ENCODE measurements at places on chromosomes 16 and 17.
A peak's percentile ranks its signal among the peaks of the same experiment; 100 is the strongest.

DNA sequence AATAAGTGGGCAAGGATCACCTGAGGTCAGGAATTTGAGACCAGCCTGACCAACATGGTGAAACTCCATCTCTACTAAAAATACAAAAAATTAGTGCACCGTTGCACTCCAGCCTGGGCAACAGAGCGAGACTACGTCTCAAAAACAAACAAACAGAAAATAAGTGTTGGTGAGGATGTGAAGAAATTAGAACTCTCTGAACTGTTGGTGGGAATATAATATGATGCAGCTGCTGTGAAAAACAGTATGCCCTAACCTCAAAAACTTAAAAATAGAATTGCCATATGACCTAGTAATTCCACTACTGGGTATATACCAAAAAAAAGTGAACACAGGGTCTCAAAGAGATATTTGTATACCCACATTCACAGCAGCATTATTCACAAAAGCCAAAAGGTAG, 26.1 kb downstream of the GLG1 start:
- no peak for DNase-seq

GRCh38 chr17:83180264-83180995, 101.0 kb downstream of the METRNL start:
- DNase-seq, result no peak

GRCh38 chr16:82108774-82109173, 61.2 kb downstream of the MPHOSPH6 start:
- no peak for DNase-seq

- no peak for DNase-seq
Observed at GRCh38 chr16:89491238-89491869, 993 bp upstream of the ANKRD11 start.

DNA sequence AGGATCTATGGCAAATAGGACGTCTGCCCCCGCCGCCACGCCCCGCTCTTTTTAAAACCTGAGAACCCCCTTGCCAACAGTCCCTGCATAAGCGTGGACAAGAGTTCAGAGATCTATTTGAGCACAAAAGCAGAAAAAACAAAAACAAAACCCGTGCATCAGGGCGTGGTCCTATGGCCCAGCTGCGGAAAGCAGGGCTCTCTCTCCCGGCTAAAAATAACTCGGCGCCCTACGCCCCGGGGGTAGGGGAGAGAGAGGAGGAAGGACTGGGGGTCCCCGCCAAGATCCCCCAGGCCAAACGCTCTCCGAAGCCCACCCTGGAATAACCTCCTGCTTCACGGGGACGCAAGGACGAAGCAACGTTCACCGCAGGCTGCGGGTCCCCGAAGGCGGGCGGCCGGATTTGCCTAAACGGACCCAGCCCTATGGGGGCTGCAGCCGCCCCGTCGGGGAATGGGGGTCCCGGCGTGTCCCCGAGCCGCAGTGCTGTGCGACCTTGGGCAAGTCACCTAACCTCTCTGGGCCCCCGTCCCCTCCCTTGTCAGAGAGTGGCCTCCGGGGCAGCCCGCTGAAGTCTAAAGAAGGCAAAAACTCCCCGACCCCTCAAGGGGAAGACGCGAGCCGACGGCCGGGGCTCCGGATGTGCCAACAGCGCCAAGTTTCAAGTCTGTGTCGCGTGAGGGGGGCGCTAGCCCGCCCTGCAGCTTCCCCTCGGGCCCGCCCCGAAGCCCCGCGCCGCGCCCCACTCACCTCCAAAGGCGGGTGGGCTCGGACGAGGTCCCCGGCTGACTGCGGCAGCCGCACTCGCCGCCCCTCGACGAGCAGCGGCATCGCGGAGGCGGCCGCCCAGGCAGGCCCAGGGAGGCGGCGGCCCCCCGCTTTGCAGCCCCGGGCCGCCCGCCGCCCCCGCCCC, 477 bp downstream of the NTAN1 start:
- no peak for DNase-seq

DNA sequence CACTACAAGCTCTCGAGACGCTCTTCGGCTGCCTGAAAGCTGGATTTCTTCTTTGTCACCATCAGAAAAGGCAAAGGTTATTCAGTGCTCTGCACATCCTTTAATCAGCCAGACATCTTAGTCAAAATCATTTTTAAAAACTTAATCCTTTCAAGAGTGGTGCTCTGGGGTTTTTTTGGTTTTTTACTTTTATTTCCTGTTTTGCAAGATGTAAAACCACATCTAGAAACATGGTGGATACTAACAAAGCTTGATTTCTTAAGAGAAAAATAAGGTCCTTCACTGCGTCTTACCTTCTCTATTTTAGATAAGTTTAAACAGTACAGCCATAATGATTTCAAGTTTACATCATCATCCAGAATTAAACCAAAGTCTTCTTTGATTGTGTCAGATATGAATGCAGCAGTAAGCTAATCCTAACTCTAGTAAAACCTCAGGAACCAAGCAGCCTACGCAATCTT, 6.3 kb downstream of the ANKRD11 start:
- no peak for DNase-seq

- no peak for DNase-seq
Observed at GRCh38 chr16:46612121-46612520, 9.1 kb downstream of the SHCBP1 start.

GRCh38 chr17:7836596-7837407, 2.8 kb downstream of the KDM6B start:
- peak; percentile 67 for DNase-seq

DNA sequence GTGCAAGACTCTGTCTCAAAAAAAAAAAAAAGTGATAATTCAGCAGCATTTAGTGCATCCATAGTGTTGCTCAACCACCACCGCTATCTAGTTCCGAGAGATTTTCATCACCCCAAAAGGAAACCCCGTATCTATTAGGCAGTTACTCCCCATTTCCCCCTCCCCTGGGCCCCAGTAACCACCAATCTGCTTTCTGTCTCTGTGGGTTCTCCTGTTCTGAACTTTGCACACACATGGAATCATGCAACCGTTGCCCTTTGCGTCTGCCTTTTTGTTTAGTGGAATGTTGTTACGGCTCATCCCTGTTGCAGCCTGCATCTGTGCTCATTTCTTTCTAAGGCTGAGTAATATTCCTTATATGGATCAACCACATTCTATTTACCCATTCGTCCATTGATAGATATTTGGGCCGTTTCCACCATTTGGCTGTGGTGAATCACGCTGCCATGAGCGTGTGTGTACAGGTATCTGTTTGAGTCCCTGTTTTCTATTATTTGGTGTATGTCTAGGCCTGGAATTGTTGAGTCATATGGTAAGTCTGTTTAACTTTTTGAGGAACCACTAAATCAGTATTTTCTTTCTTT, 8.7 kb upstream of the SYNGR2 start:
- no peak for DNase-seq

GRCh38 chr16:72926177-72927070, 121.5 kb downstream of the ZFHX3 start:
- no peak for DNase-seq

- DNase-seq, result no peak
Observed at GRCh38 chr17:33118391-33119075, 126.9 kb downstream of the SPACA3 start.

DNA sequence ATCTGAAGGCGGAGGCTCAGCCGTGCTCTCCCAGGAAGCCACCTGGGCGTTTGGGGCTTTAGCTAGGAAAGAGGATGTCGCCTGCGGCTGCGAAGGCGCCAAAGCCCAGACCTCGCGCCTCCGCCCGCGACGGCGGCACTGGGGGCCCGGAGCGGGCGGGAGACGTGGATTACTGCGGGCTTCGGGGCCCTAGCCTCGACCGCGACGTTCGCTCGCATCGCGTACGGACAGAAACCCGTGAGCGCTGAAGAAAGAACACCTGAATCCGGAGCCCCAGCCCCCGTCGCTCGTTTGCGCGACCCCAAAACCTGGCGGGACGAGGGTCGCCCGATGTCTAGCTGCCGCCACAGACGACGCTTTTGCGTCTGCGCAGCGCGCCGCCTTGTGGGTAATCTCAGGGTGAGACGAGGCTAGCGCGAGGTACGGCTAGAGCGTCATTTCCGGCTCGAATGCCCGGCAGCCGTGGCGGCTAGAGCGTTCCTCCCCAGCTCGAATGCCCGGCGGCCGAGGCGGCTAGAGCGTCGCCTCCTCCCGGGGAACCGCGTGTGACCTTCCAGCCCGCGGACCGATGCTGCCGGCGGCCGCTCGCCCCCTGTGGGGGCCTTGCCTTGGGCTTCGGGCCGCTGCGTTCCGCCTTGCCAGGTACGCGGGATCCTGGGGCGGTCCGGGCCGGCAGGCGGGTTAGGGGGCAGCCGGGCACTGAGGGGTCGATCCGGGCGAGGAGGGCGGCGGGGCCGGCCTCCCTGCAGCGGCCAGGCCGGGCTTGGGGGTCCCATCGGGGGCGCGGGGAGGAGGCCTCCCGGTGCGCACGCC, at the start of gene MRPL12:
TSS of gene MRPL12 (plus strand) at position 434 of the 813 bp plus-strand sequence. CDS start at position 569, 135 bp downstream.
- DNase-seq, result peak; percentile 84
